ENCODE measurements at places on chromosomes 3 and 15.

DNA sequence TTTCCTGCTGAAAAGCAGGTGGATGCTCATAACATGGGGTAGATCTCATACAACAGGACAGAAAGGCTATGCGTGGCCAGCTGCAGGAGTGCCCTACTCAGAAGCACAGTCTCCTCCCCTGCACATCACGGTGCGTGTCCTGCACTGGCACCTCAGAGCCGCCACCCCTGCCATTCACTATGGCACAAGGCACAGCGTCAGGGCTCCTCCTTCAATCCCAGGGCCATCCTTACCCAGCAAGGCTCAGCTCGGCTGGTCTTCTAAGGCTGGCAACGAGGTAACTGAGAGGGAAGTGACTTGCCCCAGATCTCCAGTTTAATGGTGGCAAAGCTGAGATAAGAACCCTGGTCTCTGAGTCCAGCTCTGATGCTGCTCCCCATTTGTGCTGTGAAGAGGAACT, 97.1 kb downstream of the CPN2 start:
- no peak for DNase-seq

GRCh38 chr3:184230603-184231528, 1.5 kb downstream of the VWA5B2 start:
- no peak for DNase-seq

GRCh38 chr3:100953103-100953502, 40.1 kb downstream of the ABI3BP start:
- no peak for DNase-seq

DNA sequence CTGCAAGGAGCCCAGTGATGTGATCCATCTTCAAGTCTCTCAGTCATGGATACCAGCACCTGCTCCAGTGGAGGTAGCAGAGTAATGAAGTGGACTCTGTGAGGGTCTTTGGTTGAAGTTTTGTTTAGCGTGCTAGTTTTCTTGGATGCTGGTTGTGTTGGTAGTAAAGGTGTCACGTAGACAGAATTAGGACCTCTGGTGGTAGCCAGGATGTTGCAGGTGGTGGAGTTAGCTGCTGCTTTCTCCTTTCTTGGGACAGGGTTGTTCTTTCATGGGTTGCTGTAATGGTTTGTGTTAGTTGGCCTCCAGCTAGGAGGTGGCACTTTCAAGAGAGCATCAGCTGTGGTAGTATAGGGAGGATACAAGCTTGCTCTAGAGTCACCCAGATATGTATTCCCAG, 125.2 kb downstream of the ANXA2 start:
- DNase-seq = no peak

DNA sequence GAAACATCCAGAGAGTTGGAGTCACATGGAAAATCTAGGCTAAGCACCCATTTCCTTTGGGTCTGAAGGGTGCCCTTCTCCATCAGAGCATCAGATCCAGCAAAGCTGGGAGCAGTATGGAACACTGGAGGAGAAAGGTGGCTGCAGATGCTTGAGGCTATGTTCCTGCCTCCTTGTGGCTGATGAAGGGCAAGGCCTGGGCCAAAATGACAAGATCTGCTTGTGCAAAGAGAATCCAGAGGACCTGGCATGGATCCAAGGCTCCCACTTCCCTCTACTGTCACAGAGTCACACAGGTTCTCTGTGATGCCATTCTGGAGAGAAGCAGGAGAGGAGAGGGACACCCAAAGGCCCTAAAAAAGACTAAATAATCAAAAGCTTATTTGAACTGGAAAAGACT, 9.2 kb upstream of the ATP8B4 start:
- no peak for DNase-seq

DNA sequence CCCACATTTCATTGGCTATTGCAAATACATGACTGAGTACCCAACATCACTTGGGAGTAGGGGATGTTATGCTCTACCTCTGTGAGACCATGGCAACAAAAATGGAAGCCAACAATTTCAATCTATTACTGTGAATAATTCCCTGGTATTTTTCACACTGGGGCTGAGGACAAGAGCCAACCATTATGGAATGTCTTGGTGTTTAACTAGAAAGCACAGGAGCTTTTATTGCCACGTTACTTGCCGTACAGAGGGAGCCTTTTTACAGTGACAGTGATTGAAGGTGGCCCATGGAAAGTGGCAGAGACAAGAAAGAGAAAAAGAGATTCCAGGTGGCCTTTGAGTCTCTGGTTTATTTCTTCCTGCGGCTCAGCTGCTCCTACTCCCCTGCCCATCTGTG, 105.7 kb upstream of the TBC1D5 start:
- no peak for DNase-seq

- DNase-seq = no peak
Observed at GRCh38 chr15:58148120-58148519, 9.9 kb downstream of the AQP9 start.

Measured in GM12891 (cell line).